Esophagus squamous epithelium (tissue), 5 donors: ENCODE measurements at places on chromosomes 7 and 10.

GRCh38 chr7:25949736-25950487, 202.1 kb upstream of the NFE2L3 start:
- no peak for DNase-seq

DNA sequence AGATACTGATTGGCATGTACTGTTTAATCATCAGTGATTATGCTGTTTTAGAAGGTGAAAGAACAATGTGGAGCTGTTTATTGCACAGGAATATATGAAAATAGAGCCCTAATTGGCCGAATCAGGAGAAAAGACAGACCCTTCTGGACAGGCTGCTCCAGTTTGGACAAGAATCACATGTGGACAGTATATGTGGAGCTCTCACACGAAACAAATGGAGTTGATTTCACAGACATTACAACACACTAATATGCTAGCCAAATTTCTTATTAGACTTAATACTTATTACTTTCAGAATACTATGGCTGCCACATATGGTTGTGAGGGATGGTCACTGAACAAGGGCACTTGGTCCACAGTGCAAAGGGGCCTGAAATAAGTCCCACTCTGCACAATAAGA, 15.5 kb downstream of the TWIST1 start:
- no peak for DNase-seq

DNA sequence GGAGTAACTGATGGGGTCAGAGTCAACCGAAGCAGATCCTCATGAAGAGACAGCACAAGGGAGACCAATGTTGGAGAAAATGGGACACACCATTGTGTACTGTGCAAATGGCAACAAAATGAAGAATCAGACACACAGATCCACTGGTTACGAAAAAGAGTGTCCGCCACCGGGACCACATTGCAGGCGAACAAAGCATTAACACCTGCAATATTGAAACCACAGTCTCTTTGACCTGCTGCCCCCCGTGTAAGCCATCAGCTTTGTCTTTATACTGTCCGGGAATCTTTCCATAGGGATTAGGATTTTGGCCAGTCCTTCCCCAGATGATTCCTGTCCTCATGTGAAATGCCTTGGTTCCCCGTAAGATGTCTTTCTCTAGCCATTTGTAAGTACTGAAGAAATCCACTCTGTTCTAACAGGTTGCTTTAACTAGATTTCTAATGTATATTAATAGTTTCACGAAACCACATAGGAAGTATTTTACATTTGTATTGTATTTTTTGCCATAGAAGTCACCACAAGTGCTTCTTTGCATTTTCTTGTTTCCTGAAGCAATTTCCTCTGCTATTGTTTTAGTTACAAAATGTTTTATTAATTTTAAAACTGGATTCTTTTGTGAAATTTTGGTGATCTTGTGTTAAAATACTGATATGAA, 140.8 kb upstream of the NFE2L3 start:
- DNase-seq = no peak

- DNase-seq = no peak
Measured at GRCh38 chr7:18515067-18515466, 19.5 kb downstream of the HDAC9 start.

- DNase-seq = no peak
Measured at GRCh38 chr10:103576862-103577261, 83.4 kb downstream of the NEURL1 start.
